ENCODE measurements at places on chromosomes 3 and 15.

DNA sequence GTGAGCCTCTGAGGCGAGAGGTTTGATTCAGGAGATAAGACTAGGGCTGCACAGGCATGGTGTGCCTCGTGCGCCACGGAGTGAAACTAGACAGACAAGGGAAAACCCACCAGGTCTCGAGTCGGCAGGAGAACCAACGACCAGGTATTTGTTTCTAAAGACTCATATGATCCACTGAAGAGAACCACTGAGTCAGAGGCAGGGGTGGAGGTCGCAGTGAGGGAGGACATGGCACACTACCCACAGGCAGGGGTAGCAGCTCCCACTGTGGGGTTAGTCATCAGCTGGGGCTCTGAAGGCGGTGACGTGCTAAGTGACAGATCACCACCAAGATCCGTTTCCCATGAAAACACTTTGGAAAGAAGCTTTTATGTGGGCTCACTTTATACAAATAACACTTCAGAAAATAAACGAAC lies 45.7 kb downstream of the CHSY1 start:
- DNase-seq: peak; percentile 89

GRCh38 chr3:45761831-45762230 lies 34.5 kb downstream of the SLC6A20 start:
- DNase-seq: no peak

- no peak for DNase-seq
These were observed 180.9 kb upstream of the ROPN1 start for GRCh38 chr3:124172816-124173215.

DNA sequence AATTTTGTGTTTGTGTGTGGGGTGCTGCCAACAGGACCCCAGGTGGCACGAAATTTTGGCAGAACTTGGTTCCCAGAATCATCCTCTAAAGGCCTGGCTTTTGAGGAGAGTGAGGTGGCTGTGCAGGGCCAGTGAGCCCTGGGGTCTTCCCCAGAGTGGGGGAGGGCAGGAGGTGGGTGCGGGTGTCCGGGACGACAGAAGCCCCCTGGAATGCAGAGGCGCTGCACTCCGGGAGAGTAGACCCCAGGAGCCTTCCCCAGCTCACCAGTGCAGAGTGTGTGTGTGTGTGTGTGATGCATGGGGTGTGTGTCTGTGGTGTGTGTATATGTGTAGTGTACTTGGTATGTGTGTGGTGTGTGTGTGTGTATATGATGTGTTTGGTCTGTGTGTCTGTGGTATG lies 44.4 kb upstream of the SEC13 start:
- DNase-seq: no peak

DNA sequence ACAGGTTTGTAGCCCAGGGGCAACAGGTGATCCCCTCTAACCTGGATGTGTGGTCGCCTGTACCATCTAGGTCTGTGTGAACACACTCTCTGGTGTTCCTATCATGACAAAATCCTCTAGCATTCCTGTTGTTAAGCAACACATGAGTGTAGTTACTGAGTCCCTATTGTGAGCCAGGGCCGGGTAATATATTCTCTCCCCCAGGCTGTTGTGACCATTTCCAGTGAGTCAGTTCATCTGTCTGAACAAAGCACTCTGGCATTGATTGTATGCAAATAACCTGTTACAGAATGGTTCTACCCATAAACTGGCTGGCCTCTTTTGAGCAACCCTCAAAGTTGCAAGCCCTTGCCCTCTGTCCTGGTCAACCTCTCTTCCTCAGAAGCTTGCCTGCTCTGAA lies 2.6 kb upstream of the FLNB start:
- DNase-seq: no peak

- peak; percentile 47 for DNase-seq
These were observed 25.9 kb downstream of the ACP3 start for GRCh38 chr3:132343018-132343612.

- DNase-seq: no peak
These were observed 14.6 kb upstream of the NIT2 start for GRCh38 chr3:100319951-100320350.

DNA sequence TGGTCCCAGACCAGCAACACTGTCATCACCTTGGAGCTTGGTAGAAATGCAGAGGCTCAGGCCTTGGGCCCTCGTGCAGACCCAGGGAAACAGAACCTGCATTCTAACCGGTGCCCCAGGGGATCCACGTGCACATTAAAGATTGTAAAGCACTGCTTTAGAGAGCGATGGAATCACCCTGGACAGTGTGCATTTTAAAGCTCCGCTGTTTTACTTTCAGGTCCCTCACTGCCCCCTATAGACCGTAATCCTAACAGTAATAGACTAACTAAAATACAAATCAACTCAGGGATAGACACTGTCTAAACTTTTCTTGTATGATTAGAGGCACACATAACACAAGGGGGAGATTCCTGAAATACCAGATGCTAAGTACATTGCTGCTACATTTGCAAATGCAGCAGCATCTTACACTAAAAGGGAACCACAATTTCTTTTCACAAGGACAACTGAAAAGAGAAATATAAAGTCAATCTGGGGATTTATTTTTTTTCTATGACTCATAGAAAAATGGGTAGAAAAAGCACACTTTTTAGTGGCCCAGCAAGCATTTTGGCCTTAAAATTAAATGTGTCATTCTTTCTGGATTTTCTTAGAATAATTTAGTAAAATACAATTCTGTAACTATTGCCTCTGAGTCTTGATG lies 10.5 kb upstream of the SH3GL3 start:
- peak; percentile 7 for DNase-seq

GRCh38 chr15:94740469-94740868 lies 509.1 kb downstream of the MCTP2 start:
- no peak for DNase-seq

GRCh38 chr15:33111041-33111451 lies 83.5 kb downstream of the FMN1 start:
- no peak for DNase-seq

- DNase-seq: no peak
These were observed 14.3 kb downstream of the GRM2 start for GRCh38 chr3:51721062-51721745.

DNA sequence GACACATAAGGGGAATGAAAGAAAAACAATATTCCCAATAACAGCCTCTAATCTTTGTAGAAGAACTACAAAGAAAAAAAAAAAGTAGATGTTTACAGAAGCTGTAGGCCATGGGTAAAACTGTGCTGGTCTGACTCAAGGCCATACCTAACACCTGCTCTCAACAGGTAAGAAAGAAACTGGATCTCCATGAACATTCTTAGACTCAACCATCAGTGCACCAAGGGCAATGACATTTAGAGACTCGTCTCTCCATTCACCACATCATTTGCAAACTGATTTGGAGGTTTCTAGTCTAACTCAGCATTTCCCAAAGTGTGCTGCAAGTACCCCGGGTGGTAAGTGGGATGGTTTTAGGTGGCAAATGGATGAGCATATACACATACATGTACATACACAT lies 164.2 kb downstream of the FOXP1 start:
- DNase-seq: peak; percentile 46

GRCh38 chr3:47571391-47572175 lies 7.1 kb downstream of the CSPG5 start:
- DNase-seq: no peak

DNA sequence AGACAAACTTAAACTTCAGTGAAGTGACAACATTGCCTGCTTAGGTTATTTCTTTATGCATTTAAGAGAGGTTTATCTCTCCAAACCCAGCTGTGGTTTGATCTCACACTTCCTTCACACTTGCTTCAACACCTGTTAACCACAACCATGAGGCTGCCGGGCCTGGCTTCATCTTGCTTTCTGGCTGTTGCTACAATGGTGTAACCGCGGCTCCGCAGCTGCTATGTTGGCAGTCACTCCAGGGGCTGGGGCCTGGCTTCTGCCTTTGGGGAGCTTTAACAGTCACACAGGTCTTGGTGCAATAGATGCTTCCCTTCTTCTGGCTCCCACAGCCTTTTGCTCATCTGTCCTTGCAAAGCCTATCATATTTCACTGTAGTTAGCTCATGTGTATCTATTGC lies 72.9 kb upstream of the MNS1 start:
- peak; percentile 45 for DNase-seq

DNA sequence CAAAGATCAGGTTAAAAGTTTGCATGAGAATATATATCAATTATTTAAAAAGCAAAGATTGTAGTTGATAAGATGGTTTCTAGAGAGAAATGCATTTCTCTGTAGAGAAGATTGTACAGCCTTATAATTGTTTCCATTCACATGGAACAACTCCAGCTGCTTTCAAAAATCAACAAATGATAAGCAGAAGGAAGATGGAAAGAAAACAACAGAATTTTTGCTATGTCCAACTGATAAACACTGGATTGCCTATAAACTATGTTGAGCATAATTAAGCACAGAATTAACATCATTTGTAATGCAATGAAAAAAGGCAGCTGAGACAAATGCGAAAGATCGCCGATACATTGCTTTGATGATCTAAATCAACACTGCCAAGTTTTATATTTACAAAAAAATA lies 89.0 kb downstream of the C3orf85 start:
- DNase-seq: no peak

GRCh38 chr3:73411993-73412392 lies 212.7 kb downstream of the PDZRN3 start:
- no peak for DNase-seq

DNA sequence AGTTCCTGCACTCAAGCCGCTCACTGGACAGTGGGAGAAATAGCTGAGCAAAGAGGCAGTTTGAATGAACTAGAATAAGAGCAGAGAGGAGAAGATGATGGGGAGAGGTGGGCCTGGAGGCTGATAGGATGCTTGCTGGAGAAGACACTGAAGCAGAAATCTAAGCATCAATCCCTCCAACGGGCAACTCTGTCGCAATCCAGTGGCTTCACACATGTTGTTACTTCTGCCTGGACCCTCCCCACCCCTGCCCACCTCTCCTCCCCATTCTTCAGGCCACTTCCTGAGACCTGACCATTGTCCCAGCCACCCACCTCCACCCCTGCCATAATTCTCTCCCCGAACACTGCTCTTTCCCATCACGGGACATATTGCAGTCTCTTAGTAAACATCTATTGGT lies 76.0 kb downstream of the SRGAP3 start:
- no peak for DNase-seq

DNA sequence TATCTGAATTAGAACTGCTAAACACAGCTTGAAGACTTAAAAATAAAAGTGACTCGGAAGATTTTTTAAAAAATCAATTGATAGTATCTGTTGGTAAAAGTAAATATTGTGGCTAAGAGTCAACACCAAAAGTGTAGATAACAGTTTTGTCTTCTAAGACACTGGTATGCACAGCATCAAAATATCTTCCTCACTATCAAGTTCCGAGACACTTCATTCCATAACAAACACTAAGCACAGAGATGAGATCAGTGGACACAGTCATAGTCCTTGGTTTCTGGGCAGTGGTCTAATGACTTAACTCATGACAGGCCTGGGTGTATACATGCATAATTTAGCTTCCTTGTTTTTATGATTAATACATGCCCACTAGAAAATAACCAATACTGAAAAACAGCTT lies 63.2 kb downstream of the PXYLP1 start:
- peak; percentile 27 for DNase-seq

- no peak for DNase-seq
These were observed 10.3 kb downstream of the HRH1 start for GRCh38 chr3:11164607-11165006.

DNA sequence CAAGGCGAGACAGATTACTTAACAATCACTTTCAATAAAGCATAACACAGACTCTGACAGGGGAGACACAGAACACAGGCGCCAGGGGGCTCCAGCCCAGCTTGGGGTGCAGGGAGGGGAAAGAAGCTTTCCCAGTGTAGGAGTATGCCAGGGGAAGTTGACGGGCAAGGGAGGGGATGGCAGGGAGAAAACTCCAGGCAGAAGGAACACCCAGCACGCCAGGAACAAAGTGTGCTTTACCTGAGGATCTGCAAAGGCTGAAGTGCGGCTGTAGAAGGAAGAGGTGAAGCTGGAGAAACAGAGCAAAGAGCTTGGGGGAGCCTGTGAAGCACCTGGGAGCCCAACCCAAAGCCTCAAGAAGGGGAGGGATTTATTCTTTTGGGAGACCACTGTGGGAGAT lies 12.1 kb downstream of the RGMA start:
- DNase-seq: no peak
